ENCODE measurements at places on chromosomes 7 and 10. TPM values are rescaled to one million over a fixed set of nuclear protein-coding genes. Genes with fewer than 3 reads are reported as not detected.

Gene C7orf57
- total RNA-seq: not detected

DNA sequence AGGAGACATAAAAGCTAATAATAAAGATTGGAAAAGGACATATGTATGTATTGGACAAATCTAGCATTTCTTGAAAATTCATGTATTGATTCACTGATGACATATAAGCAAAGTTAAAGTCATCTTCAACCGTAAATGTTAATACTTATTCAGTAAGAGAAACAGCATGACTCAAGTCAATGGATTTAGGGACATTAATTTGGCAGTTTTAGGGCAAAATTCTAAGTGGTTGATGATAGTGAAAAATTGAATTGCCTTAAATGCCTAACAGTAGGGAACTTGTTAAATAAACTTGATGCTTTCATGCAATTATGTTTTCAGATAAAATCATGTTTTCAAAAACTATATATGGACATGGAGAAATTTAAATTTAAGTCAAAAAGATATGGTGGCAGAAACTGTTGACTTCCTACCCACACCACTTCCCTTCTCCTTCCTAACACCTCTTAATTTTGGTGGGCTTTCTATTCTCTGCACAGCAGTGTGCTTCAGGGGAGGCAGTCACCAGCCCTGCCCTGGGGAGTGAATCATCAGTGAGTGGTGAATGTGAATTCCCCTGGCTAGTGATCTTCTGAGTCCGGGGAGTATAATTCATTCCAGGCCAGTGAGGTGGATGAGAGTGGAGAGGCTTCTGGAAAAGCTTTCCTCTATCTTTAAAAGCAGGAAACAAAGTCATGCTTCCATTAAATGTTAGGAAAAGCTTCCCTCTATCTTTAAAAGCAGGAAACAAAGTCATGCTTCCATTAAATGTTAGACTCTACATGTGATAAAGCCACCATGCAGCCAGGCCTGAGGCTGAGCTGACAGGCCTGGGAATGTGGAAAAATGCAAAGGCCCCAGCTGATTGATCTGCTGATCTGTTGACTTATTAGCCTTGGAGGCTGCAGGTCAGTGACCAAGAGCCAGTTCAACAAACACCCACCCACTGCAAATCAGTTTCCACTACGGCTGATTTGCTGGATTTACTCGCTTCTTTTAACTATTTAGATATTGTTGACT lies 25.2 kb upstream of the ITGB1 start:
- DNase-seq: peak; percentile 98
- peak overlapping the region; percentile 41 for H3K4me3 ChIP-seq
- H3K27me3 ChIP-seq: no peaks in the 10 kb centered on the region
- peaks cover 72% of the 10 kb centered on the region for H3K4me1 ChIP-seq
- H3K36me3 ChIP-seq: no peaks in the 10 kb centered on the region

Gene AGAP3
- 88.2 TPM for total RNA-seq

- no peaks in the 10 kb centered on the region for H3K36me3 ChIP-seq
- no peak overlapping the region for H3K4me3 ChIP-seq
- no peaks in the 10 kb centered on the region for H3K4me1 ChIP-seq
- no peak overlapping the region for H3K27ac ChIP-seq
Measured at GRCh38 chr10:533186-533585, 156.3 kb downstream of the DIP2C start.

DNA sequence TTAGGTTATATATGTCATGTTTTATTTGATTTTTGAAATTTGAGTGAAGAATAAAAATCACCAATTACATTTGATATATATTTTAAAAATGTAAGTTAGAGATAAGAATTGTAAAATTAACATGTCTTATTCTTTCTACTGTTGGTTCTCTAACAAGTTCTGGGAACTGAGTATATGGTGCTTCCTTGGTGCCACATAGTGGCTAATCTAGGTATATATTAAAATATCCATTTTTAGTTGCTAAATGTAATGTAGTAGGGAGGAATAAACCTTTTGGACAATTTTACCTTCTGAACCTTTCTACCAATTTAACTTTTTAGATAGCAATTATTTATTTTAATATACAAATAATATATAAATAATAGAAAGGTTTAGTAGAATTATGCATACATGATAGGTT lies 17.5 kb downstream of the CFAP69 start:
- H3K36me3 ChIP-seq: no peaks in the 10 kb centered on the region
- H3K27me3 ChIP-seq: no peaks in the 10 kb centered on the region
- no peak overlapping the region for H3K27ac ChIP-seq
- H3K4me1 ChIP-seq: peaks cover 9% of the 10 kb centered on the region

DNA sequence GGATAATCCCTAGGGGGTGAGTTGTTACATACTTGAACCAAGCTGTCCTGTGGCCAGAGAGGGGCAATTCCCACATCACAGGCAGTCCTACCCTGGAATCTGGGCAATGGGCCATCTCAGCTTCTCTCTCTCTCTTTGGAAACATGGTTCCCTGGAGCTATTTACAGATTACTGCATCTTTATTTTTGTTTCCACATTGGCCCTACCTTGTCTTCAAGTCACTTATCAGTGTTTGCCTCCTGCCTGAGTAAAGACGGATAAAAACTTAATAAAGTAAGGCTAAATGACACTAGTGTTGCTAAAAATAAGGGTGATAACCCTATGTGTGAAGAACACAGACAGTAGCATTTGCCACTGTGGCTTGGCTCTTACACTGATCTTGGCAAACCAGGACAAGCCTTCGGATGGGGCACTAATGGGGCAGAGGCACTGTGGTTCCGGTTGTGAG lies 228.2 kb downstream of the GFRA1 start:
- no peak overlapping the region for H3K4me3 ChIP-seq
- DNase-seq: no peak
- no peaks in the 10 kb centered on the region for H3K4me1 ChIP-seq
- no peaks in the 10 kb centered on the region for H3K27me3 ChIP-seq
- no peak overlapping the region for H3K27ac ChIP-seq
- no peaks in the 10 kb centered on the region for H3K36me3 ChIP-seq

Gene WNT8B
- 0.29 TPM for total RNA-seq

Gene SLC18A3
- not detected for total RNA-seq

GRCh38 chr10:130389906-130390305 lies 253.7 kb downstream of the GLRX3 start:
- no peak overlapping the region for H3K27ac ChIP-seq
- no peaks in the 10 kb centered on the region for H3K4me1 ChIP-seq
- H3K27me3 ChIP-seq: no peaks in the 10 kb centered on the region
- no peaks in the 10 kb centered on the region for H3K36me3 ChIP-seq

Gene SLC26A5
- 0.86 TPM for total RNA-seq

Gene ANKRD61
- 0.26 TPM for total RNA-seq

- peak overlapping the region; percentile 95 for H3K27ac ChIP-seq
- no peaks in the 10 kb centered on the region for H3K27me3 ChIP-seq
- no peaks in the 10 kb centered on the region for H3K36me3 ChIP-seq
Measured at GRCh38 chr10:22427890-22428571, 82.7 kb downstream of the SPAG6 start.

Gene MSS51
- total RNA-seq: 3.2 TPM

Gene SPDYE8
- total RNA-seq: not detected

Gene ZNF33B
- 11.7 TPM for total RNA-seq

GRCh38 chr10:35412900-35413491 lies 76.7 kb downstream of the CCNY start:
- H3K27me3 ChIP-seq: no peaks in the 10 kb centered on the region
- H3K27ac ChIP-seq: no peak overlapping the region
- H3K4me3 ChIP-seq: no peak overlapping the region
- no peaks in the 10 kb centered on the region for H3K36me3 ChIP-seq

Gene GSAP
- 2.5 TPM for total RNA-seq

DNA sequence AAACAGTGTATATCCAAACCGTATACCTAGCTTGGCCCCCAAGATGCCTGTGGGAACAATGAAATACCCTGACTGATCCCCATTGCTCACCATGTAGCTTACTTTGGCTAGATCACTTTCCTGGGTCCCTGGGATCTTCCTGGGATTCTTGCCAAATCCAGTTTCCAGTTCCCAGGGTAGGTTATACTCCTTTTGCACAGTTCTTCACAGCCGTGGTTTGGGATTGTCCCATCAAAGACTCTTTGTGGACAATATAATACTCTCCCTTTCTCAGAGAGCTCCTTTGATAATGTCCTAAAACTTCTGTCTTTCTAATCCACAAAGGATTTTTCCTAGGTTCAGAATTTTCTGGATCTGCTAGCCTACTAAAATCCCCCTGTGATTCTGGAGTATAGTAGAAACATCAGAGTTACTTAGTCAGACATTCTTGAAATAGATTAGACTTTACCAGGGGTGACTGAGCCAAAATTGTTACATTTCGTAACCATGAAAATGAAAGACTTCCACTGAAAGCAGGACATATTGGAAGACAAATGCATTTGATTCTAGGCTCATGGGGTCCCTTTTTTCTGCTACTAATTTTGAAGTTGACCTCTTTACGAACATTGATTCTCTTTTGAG lies 388.3 kb upstream of the ETV1 start:
- no peak overlapping the region for H3K27ac ChIP-seq
- no peaks in the 10 kb centered on the region for H3K27me3 ChIP-seq
- H3K4me3 ChIP-seq: no peak overlapping the region
- peaks cover 6% of the 10 kb centered on the region for H3K4me1 ChIP-seq
- H3K36me3 ChIP-seq: no peaks in the 10 kb centered on the region

DNA sequence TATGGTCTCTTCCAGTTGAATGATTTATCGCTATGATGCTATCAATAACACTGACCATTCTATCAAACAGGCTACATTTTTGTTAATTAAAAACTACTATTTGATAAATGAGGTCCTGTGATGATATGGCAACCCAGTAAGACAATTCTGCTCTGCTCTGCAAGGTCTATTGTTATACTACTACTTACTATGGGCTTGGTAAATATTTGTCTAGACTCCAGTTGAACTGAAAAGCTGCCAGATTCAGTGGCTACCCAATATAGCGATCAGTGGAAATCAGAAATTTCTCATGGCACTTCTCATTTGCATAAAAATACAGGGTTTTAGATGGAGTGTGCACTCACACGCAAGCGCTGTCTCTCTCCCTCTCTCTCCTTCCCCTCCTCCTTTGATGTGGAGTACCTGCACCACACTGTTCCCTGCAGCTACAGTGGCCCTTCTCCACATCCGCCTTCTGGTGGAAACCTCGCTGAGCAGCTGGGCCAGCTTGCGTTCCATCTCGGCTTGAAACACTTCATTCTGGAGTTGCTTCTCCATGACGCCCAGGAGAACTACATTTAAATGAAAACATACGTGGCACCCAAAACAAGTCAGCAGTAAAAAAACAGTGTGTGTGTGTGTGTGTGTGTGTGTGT lies 77.9 kb downstream of the KIAA1549 start:
- peaks cover 29% of the 10 kb centered on the region for H3K4me1 ChIP-seq
- DNase-seq: no peak
- peaks cover 23% of the 10 kb centered on the region for H3K36me3 ChIP-seq
- no peaks in the 10 kb centered on the region for H3K27me3 ChIP-seq
- no peak overlapping the region for H3K4me3 ChIP-seq

DNA sequence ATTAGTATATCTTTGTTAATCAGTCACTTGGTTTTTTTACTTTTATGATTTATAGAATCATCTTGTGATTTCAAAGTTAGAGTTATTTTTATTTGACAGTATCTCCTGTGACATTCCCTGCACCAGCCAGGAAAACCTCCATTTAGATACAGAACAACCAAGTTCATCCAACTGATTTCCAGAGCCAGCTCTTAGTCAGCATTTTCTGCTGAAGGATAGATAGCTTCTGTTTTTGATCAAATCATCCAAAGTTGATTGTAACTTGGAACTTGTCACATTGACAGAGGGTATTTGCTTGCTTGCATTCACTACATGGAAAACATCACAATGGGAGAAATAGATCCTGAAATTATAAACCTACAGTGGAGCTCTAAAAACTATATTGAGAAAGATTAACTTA lies 122.6 kb downstream of the PON1 start:
- DNase-seq: no peak
- peaks cover 15% of the 10 kb centered on the region for H3K4me1 ChIP-seq
- no peak overlapping the region for H3K27ac ChIP-seq
- no peak overlapping the region for H3K4me3 ChIP-seq

DNA sequence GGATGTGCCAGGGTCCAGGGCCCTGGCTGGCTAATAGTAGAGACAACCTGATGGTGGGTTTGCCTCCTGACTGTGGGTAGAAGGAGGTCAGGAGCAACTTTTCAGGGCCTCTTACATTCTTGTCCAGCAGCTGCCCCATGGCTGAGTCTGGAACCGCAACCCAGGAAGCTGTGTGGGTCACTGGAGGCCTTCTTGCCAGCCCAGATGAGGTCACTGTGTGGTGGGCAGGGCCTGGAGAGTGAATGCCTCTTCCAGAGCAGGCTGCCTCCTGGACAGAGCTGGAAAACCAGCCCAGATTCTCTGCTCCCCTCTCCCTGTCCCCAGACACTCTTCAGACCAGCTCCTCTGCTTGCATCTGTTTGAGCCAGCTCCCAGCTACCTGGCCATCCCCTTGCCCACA lies 43.5 kb upstream of the LEP start:
- H3K27ac ChIP-seq: no peak overlapping the region
- H3K27me3 ChIP-seq: peaks cover 8% of the 10 kb centered on the region
- DNase-seq: no peak
- no peaks in the 10 kb centered on the region for H3K36me3 ChIP-seq
- H3K4me3 ChIP-seq: no peak overlapping the region
